ENCODE measurements at places on chromosomes 4 and X. TPM values are rescaled to one million over a fixed set of nuclear protein-coding genes. Genes with fewer than 3 reads are reported as not detected.

Gene UGT2A1
- not detected for total RNA-seq

Gene XPNPEP2
- total RNA-seq = not detected

Gene RAB41
- total RNA-seq = not detected

Gene PAGE1
- total RNA-seq = not detected

Gene RTL3
- not detected for total RNA-seq

Gene F8
- 0.33 TPM for total RNA-seq

Gene TLR3
- 2.4 TPM for total RNA-seq

Gene TMEM47
- total RNA-seq = 2.0 TPM

Gene ADGRA3
- total RNA-seq = 29.5 TPM

Gene FGF5
- 1.1 TPM for total RNA-seq

Gene SPIN2A
- total RNA-seq = 0.07 TPM

Gene UGT2B11
- total RNA-seq = not detected

Gene MCF2
- total RNA-seq = 0.42 TPM

Gene TMEM156
- total RNA-seq = 9.5 TPM

Gene LIAS
- 12.3 TPM for total RNA-seq

Gene SCARB2
- 65.3 TPM for total RNA-seq

Gene USP38
- 16.9 TPM for total RNA-seq

Gene POU4F2
- total RNA-seq = not detected

Gene AFP
- total RNA-seq = 0.56 TPM

Gene SPIN4
- 4.0 TPM for total RNA-seq

Gene PNMA3
- total RNA-seq = not detected

Gene ARHGEF6
- 0.05 TPM for total RNA-seq

Gene ARSD
- 10.6 TPM for total RNA-seq

Gene NXF2
- total RNA-seq = not detected

Gene NAP1L5
- 2.7 TPM for total RNA-seq

Gene MAGEA9
- total RNA-seq = not detected

Gene STK26
- total RNA-seq = 45.1 TPM

Gene PPEF1
- total RNA-seq = 0.07 TPM

Gene CSN1S1
- total RNA-seq = not detected

Gene WFS1
- total RNA-seq = 18.6 TPM

Gene NKX3-2
- total RNA-seq = not detected

Gene GABRQ
- total RNA-seq = under 0.01 TPM

Gene CXCL11
- 0.07 TPM for total RNA-seq

Gene CTAG1B
- total RNA-seq = not detected

Gene F9
- not detected for total RNA-seq

Gene ADRA2C
- not detected for total RNA-seq

Gene CLGN
- not detected for total RNA-seq

Gene TRPC3
- total RNA-seq = not detected

Gene HNRNPD
- 70.4 TPM for total RNA-seq

Gene MAP7D3
- 9.0 TPM for total RNA-seq

Gene TLL1
- 0.92 TPM for total RNA-seq

Gene SLC16A2
- total RNA-seq = 6.3 TPM

Gene ZFP92
- total RNA-seq = 0.21 TPM

Gene PDE6B
- total RNA-seq = not detected

Gene PABPC1L2A
- total RNA-seq = not detected

Gene EDA2R
- 1.7 TPM for total RNA-seq
